NCI-H774 (cell line): ENCODE measurements at places on chromosomes 12 and 14.

- DNase-seq = no peak
These were observed 3.4 kb downstream of the PTHLH start for GRCh38 chr12:27968972-27969623.

- no peak for DNase-seq
These were observed 5.4 kb upstream of the RIC8B start for GRCh38 chr12:106769078-106769477.

DNA sequence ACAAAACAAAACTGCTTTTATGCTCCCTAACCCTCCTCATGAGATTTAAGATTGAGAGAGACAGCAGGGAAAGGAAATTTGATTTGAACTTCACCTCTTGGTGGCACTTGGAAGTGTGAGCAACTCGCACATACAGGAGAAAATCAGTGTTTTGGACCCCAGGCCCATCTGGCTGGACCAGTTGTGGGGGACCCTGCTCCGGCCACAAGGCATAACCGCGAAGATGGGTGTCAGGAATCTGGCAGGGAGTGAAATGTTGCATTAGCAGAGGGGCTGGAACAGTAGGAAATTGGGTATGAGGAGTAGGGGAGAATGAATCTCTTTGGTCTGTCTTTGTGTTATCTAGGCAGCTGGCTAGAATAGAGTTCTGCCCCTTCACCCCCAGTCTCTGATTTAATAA is 1.2 kb downstream of the CIROP start:
- no peak for DNase-seq

DNA sequence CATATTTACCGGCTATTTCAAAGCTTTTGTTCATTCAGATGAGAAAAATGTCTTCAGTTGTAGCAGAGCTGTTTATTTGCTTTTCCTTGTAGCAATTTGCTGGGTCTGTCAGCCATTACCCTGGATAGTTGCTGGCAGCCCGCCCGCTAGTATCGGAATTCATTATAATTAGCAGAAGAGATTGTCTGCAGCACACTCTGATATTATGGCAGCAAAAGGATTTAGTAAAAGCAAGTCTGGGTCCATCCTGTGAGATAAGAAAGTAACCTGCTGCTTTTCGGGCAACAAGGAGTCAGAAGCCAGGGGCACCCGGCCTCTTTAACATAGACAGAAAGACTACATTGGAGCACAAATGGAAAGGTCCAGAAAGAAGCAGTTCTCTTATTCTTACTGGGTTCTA is 6.1 kb upstream of the SLC35E3 start:
- DNase-seq = no peak

- DNase-seq = no peak
These were observed at the start of gene CLEC4D for GRCh38 chr12:8513256-8513655. CLEC4D (plus strand) TSS chr12:8513503; CDS start chr12:8513733, 230 bp downstream.

GRCh38 chr12:6788972-6789924 is at the start of gene CD4:
CD4 (plus strand) TSS chr12:6789528; CDS start chr12:6800139, 10,611 bp downstream.
- DNase-seq = no peak

DNA sequence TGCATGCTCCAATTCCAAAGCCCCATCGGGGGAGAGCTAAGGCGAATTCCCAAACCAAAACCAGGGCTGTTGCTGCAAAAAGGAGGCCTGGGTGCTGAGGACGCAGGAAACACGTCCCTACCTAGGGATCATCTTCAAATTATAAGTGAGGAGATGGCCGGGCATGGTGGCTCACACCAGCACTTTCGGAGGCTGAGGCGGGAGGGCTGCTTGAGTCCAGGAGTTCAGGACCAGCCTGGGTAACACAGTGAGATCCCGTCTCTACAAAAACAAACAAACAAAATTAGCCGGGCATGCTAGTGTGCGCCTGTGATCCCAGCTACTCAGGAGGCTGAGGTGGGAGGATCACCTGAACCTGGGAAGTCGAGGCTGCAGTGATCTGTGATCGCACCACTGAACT is 143.2 kb downstream of the CALM1 start:
- DNase-seq = no peak

GRCh38 chr14:25049568-25050268 is at the start of gene STXBP6:
STXBP6 (minus strand) TSS chr14:25050147; CDS start chr14:24974818, 75,329 bp downstream.
- peak; percentile 76 for DNase-seq

GRCh38 chr12:101945369-101946232 is 68.2 kb downstream of the DRAM1 start:
- DNase-seq = peak; percentile 59

- DNase-seq = no peak
These were observed 34.1 kb upstream of the OR10AD1 start for GRCh38 chr12:48237162-48237561.

DNA sequence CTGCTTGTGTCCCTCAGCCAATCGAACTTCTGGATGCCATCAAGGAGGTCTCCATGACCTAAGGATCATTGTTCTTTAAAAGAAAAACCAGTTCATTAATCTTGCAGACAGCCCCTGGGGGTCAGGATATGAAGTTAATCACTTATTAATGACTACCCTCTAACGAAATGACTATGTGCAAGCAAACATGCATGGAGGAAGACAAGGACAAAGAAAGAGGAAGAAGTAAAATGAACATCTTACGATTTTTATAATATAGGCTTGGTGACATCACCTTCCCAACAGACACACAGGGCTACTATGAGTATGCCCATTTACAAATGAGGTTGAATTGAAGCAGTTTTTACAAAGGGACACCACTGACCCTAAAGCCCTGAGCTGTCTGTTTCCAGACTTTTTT is 111.1 kb upstream of the AMIGO2 start:
- no peak for DNase-seq

GRCh38 chr14:75167325-75167724 is 9.1 kb downstream of the TMED10 start:
- DNase-seq = no peak

DNA sequence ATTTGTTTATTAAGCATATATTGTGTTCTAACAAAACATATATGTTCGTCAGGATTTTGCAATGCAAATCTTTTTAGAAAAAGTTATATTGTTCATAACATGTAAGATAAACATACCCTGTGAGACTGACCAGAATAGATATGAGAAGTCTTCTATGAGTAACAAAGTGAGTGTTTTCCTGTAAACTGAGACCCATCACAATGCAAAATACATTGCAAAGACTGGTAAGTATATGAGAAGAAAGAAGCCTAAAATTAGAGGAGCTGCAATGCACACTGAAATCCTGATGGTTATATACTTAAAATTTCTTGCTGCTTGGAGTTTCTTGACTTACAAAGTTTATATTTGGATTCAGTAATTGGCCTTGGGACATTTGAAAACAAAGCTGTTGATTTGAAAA is 6.0 kb downstream of the HMGA2 start:
- no peak for DNase-seq

DNA sequence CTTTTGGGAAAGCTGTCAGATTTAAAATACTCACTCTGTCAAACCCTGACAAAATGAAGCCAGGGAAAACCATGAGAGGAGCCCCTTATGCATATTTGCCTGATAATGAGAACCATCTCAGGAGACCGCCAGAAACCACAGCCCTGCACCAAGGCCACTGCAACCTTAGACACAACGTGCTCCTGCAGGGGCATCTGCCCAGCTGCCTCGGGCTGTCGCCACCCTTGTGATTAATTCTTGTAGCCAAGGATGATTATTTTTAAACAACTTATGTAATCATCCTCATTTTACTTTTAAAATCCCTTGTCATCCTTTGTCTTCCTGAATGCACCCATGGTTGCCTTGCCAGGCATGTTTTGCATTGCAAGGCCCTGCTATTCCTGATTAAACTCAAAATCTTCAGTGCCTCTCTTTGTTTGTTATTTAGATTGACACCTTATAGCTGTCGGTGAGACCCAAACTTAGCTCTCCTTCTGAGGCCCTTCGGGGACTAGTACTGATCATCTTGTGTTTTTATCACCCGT is 766.4 kb upstream of the TMEM132C start:
- DNase-seq = no peak

GRCh38 chr14:102819176-102819628 is 42.0 kb downstream of the TRAF3 start:
- peak; percentile 49 for DNase-seq

DNA sequence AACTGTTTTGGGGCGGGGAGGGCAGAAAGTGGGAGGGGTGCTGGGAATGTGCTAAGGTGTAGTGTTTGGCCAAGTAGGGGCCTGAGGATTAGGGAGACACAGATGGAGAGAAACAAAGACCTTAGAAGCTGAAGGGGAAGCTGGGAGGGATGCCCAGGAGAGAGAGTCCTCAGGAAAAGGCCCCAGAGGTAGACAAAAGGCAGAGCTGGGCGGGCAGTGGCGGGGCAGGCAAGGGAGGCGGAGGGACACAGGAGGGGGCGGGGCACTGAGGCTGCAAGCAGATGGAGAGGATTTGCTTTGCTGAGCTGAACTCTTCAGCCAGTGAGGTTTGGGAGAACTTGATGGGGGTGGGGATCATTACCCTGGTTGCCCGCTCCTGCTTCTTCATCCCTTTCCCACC is 2.8 kb downstream of the PTMS start:
- DNase-seq = peak; percentile 32

DNA sequence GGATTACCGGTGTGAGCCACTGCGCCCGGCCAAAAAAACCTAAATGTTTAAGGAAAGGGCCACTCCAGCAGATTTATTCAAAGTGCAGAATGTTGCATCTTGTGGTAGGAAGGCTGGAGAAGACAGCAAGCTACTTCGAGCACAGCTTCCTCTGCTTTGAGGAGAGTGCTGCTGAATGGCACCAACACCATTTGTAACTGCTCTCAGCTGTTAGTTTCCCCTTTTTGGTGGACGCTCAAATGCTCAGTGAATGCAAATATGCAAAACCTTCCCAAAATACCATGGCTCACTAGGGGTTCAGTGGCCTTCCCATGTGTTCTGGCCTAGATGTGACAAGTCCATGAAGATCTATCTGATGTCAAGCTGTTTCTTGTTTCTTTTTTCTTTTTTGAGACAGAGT is 2.9 kb upstream of the TDRD9 start:
- DNase-seq = no peak

- DNase-seq = no peak
These were observed 1.7 kb upstream of the LDHB start for GRCh38 chr12:21659383-21659782.

- DNase-seq = peak; percentile 92
These were observed 160.2 kb downstream of the RIMBP2 start for GRCh38 chr12:130555628-130556485.

DNA sequence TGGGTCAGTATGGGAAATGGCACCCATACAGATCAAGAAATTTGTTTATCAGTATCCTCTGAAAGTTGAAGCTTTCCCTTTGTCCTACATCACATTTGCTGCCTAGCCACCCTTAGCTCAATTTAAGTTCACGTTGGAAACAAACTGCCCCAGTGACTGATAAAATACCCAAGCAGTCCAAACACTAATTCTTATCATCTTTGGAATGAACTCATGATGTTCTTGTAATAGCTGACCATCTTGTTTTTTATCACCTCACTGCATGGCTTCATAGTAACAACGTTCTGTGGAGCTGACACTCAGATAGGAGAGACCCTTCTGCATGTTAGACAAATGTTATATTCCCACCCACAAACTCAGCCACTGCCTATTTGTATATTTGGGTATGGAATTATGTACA is 93.4 kb downstream of the GPR135 start:
- no peak for DNase-seq

GRCh38 chr12:19430988-19431387 is 8.3 kb upstream of the AEBP2 start:
- no peak for DNase-seq

DNA sequence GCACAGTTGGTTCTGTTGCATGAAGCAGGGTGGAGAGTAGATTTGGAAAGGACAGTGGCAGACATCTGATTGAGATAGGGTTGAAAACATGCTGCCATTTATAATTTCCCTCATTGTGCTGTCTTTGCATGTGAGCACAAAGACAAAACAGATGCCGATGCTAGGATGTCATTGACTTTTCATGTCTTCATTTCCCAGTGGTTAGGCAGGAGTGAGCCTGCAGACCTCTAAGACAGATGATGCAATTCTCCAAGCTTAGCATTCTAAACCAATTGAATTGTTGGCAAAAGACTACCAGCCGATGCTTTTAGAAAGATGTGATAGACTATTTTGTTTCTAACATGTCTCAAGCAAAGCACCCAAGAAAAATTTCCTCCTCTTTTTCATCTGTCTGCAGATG is 37.1 kb upstream of the PELI2 start:
- DNase-seq = no peak

DNA sequence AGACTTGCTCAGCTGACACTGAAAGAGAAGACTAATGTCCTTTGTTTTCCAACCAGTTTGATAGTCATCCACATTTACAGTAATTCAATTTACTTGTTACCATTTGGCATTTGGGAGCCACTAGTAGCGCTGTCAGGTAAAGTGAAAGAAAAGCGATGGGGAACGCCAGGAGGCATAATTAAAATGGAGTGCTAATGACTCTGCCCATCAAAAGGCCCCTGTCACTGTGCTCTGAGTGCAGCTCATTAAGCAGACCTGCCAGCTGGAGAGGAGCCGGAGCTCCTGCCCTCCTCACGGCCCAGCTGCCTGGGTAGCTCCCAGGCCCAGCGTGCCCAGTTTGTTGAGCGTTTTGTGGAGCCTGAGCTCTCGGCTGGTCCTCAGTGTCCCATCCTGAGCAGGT is 463.6 kb upstream of the CCDC196 start:
- peak; percentile 10 for DNase-seq

GRCh38 chr14:105092171-105093037 is 27.2 kb upstream of the GPR132 start:
- DNase-seq = no peak

DNA sequence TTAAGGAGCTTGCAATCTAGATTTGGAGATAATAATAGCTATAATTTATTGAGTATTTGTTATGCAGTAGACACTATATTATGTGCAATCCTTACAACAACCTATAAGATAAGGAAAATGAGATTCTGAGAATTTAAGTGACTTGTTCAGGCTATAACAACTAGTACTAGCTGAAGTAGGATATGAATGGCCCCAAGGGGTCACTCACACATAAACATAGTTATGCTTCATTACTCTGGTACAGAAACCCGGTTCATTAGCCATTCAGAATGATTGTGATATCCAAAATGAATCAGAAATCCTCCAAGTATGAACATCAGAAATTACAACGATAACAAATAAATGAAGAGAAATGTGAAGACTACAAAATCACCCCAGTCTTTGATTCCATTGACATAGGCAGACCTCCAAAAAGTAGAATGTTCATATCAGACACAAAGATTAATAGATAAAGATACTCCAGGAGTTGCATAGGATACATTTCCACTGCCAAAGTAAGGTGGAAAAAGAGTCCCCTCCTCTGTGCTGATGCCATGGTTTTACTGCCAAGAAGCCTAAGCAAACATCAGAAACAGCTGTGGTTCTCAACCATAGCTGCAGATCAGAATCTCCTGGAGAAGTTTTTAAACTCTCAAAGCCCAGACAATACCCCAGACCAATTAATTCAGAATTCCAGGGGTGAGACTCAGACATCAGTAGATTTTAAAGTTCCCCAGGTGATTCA is 8.6 kb upstream of the NID2 start:
- DNase-seq = no peak

- DNase-seq = no peak
These were observed 208.2 kb upstream of the RTL1 start for GRCh38 chr14:101111620-101112290.

- DNase-seq = no peak
These were observed 100.8 kb downstream of the AACS start for GRCh38 chr12:125166041-125166440.
